Epithelial cell of proximal tubule (primary cell): ENCODE measurements at places on chromosomes 4 and X.

DNA sequence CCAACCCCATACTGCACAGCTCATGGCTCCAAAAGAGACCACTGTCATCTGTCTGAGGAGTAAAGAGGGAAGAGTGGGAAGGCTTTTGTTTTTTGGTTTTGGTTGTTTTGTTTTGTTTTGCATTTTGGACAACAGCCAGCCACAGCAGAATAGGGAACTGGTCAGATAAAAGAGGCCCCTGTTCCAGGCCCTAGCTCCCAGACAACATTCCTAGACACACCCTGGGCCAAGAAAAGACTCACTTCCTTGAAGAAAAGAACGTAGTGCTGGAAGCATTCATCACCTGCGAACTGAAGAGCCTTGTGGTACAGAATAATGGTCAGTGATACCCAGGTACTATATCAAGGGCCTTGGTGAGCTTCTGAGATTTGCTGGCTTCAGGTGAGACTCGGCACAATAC lies 619.4 kb upstream of the SPANXN1 start:
- no peak for DNase-seq

DNA sequence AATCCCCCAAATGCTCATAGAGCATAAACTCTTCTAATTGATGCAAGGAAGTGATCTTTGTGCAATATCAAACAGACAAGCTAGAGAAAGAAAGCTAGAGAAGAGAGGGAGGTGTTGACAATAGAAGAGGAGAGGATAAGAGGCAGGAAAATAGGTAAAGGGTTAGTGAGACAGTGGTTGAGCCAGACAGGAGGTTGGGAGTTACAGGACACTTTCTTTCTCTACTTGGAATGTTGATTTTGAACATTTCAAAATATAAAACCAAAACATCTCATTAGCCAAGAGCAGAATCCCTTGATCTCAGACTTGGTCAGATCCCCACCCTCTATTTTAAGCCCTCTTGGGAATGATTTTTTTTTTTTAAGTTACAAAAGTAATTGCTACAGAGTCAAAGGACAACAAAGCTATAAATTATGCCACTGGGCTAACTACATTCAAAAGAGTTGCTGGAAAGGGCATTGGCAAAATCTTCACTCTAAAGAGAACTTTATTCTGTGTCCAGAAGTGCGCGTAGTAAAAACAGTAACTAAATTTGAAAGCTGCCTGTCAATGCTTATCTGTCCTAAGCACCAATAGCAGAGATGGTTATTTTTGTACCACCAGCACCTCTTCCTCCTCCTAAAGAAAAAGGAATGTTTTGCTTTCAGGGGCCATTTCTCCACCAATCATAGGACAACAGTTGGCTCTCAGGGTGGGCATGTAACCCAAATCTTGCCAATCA lies 133.8 kb downstream of the PDGFC start:
- DNase-seq, result no peak

DNA sequence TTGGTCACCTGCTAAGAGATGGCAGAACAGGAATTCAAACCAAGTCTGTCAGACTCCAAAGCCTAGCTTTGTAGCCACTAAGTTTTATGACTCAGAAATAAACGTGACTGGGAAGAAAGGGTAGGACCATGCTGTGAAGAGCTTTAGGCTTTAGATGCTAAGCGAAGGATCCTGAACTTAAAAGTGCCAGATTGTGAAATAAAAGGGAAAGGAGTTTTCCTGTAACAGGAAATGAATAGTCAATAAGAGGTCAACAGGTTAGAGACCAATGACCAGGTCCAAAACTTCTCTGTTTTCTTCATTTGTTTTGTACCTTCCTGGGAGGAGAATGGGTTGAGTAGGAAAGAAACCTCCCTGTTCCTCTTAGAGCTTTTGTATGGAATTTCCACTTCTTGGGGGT lies 98.8 kb upstream of the EOLA2 start:
- DNase-seq, result no peak

- no peak for DNase-seq
Observed at GRCh38 chr4:105140684-105141490, 5.8 kb upstream of the TET2 start.
